ENCODE measurements at places on chromosomes 4 and X. TPM values are rescaled to one million over a fixed set of nuclear protein-coding genes. Genes with fewer than 3 reads are reported as not detected.

DNA sequence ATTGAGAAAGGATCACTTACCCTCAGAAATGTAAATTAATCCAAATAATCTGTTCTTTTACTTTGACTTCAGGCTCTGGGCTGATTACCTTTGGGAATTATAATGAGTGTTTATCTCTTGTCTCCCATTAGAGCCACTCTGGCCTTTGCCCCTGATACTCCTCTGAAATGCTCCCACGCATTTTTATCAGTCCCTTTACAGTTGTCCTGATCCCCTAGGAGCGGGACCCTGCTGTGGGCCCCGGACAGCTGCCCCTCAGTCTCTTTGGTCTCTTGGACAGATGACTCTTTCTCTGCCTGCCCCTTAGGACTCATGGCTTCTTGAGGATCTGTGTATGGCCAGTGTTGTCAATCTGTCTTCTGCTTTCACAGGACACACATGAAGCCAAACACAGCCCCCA, 1.0 kb upstream of the TRIM75 start:
- DNase-seq: no peak

DNA sequence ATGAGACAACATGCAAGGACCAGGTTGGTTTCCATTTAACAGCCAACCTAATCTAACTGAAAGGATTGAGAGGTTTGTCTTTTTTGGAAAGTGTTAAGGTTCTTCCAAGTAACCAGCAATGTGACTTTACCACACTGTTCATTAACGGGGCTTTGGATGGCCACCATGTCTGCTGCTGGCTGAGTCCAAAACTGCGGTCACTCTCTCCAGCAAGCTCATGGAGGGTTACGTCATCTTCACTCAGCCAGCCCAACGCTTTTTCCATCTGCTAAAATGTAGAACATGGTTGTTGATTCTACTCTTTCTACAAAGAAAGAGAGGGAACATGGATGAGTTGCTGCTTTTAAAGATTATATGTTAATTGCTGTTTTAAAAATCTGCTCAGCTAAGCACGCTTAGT, 11.0 kb downstream of the PKD2 start:
- peak; percentile 70 for DNase-seq

DNA sequence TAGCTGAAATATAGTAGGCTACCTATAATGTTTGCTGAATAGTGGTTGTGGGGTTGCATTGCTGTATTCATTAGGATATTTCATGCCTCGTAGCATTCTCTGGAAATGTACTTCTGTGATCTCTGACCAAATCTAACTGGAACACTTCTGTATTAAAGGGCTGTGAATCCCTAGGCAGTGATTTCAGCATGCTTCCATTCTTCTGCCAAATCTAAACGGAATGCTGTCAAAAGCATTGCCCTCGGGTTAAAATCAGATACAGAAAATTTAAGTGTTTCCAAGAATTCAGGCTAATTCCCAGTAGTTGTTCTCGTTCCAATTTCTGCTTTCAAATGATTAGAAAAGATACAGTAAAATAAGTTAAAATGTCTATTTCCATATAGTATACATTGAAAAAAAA, 1847.5 kb upstream of the IGFBP7 start:
- DNase-seq: no peak

GRCh38 chr4:176360446-176360845, 40.7 kb downstream of the SPCS3 start:
- DNase-seq: no peak

DNA sequence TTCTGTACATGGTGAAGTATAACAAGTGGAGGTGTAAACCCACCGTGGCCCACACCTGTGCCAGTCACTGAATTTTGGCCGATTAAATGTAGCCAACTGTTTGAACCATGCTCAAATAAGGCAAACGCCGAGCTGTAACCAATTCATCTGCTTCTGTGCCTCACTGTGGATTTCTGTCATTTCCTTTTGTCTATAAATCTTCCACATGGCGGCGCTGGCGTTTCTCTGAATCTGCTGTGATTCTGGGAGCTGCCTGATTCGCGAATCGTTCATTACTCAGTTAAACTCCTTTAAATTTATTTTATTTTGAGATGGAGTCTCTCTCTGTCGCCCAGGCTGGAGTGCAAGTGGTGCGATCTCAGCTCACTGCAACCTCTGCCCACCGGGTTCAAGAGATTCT, 19.2 kb downstream of the SUPT20HL2 start:
- DNase-seq: no peak

DNA sequence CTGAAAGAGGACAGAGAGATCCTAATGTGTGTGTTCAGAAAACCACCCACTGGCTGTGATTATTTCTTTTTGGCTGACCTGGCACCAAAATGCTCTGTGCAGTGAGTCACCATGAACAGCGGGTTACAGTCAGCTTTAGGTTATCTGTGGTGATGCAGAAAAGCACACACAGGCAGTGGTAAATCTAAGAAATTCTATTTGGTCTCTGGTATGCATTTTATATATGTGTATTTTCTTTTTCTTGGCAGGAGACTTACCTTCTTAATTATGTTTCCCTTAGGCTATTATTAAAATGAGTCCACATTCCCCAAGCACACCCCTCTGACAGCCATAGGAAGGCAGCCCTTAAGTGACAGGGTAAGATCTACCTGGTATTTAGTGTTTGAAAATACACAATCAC, 79.1 kb upstream of the TFDP3 start:
- DNase-seq: no peak

DNA sequence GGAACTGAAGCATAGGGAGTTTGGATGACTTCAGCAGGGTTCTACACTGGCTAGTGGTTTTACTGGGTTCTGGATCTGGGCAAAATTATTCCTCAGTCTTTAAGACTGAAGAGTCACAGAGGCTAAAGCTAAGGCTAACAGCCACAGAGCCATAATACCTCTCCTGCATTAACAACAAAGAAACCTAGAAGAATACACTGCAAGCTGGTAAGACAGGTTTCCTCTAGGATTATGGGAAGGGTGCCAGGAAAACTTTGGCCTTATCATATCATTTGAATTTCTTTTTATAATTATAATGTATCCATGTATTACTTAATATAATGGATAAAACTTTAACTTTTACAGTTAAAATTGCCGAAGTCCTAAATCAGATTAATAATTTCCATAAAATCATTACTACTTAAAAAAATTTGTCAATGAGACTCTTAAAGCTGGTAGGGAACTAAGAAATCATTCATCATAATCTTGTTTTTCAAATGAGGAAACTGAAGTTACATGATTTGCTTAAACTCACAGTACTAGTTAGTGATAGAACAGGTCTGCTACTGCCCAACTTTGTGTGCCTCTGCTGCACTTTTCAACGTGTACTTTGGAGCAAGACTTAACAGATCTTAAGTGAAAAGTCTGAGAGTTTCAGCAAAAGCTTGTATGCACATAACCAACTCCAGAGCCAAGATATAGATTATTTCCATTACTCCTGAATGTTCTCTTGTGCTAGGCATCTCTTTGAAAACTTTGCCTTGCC, 24.2 kb upstream of the PGRMC2 start:
- no peak for DNase-seq

GRCh38 chr4:4852591-4853362, 6.7 kb upstream of the MSX1 start:
- no peak for DNase-seq

DNA sequence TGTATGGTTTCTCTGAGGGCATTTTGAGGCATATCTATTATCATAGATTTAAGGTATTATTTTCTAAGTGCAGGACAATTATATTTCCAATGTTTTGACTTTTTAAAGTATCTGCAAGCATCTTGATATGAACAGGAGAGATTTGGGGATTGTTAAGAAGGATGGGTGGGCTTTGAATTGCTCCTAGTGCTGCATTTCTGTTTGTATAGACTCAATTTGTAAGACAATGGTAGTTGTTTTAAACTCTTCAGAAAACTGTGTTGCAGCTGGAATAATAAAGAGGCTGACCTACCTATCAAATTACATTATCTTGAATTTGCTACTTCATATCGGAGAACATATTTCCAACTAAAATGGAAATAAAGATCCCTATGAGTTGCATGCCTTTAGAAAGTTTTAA, 570.3 kb downstream of the ADGRL3 start:
- DNase-seq: no peak

- DNase-seq: no peak
Observed at GRCh38 chr4:154142664-154143063, 348.9 kb downstream of the DCHS2 start.

DNA sequence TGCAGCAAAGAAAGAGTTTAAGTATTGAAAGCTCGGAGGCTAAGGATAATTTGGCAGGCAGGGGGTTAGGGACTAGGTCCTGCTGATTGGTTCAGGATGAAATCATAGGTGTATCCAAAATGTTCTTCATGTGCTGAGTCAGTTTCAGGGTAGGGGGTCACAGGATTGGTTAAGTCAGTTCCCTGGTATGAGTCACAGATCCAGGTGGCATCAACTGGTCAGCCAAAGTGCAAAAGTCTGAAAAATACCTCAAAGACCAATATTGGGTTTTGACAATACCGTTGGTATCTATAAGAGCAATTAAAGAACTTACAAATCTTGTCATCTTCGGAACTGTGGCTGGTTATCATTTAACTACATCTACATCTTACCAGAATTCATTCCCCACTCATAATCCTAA, 25.6 kb upstream of the PRDM8 start:
- DNase-seq: no peak

DNA sequence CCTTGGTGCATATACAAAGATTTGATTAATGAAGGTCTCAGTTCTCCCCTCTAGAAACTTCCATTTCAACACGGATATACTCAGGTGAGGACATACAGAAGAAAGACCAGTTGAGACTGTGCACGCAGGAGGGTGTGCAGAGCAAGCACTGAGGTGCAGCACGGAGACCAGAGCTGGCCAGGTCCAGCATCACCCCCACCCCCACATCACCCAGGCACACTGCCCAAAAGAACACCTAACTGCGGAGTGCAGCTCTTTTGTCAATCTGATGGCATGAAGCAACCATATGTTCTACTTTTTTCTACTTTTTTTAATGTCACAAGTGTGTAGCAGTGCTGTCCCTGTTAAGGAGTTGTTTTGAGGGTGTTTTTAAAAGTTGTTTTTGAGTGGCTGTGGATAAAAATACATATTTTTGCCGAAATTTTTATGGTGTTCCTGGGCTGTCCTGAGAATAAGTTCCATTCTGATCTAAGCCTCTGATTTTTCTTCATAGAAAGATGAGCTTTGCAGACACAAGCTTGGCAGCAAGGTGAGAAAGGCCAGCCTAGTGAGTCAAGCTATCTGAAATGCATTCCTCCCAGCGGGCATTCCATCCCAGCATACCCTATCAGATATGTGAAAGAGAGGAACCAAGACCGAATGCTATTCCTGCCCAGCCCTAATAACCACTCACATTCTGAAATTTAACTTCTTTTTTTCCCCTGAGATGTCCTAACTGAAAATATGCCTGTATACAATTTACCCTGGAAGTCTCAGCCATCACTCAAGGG, 173.7 kb downstream of the PTTG2 start:
- no peak for DNase-seq

Gene SSX4
- total RNA-seq: not detected

Gene ADH6
- not detected for total RNA-seq

Gene PTPN13
- 0.49 TPM for total RNA-seq
